ENCODE measurements at places on chromosomes 5 and 9.

GRCh38 chr5:123209502-123210027, 120.5 kb downstream of the PRDM6 start:
- DNase-seq, result no peak

DNA sequence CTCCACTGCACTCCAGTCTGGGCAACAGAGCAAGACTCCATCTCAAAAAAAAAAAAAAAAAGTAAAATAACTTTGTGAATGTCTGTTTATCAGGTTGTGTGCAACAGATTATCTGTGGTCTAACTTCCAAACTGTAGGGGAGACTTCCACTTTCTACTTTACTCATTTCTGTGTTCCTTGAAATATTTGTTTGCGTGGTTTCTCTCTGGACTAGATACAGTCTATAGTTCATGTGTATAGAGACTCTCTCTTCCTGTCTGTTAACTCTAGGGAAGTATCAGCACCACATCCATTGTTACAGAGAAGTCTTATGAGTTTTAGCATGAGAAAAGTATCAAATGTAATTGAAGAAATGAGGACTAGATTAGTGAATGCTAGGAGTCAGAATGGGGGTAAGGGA, 168.3 kb downstream of the LPAR1 start:
- no peak for DNase-seq

DNA sequence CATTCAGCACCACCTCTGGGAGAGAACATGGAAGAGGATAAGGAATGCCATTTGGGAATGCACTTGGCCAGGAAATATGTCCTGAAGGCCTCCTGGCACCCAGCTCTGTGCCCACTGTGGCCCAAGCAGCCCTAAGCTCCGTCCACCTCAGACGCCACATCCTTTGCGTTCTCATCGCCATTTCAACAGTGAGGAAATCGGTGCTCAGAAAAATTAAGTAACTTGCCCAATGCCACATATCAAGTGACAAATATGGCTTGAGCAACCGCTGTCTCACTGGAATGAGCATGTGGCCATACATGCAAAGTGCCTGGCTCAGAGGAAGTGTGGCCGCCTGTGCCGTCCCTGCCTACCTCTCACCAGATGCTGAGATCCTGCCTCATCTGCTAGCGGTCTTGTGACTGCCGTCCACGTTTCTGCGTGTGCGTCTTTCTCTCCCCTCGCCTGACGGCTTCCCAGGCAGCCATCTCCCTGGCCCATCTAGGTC, 984 bp upstream of the DOK3 start:
- DNase-seq, result no peak

DNA sequence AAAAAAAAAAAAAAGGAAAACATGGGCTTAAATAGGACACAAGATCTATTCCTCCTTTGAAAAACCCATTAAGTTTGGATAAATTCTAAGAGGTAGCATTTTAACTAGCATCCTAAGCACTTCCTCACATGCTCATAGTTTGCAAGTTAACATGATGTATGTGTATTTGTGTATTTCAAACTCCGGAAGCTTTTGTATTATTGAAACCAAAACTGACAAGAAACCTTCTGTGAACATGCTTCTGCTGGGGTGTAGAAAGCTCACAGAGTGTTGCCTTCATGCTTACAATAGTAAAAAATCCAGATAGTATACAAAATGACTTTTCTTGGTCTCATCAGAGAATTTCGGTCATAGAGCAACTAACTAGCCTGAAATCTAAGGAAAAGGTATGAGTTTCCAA, 103.8 kb downstream of the SH3GL2 start:
- no peak for DNase-seq

Measured in stomach (tissue), 19 donors.